HTR-8/SVneo (cell line): ENCODE measurements at places on chromosomes 11 and 22.

DNA sequence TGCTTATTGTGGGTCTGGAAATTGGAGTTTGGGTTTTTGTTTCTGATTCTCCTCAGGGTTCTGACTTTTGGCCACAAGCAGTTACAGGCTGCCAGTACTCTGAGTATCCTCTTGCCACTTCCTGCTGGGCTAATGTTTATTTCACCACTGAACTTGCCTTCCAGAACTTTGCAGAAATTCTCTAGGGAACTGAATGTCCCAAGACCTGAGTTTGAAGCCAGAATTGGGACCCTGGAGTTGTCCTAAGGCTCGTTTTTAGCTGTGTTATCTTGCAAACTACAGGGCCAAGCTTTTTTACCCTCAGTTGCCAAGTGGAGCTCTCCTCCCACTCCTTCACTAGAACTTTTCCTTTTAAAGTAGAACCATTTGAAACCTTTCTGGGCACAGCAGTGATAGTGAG is 89.9 kb downstream of the FAT3 start:
- no peak for DNase-seq

- DNase-seq: peak; percentile 25
These were observed 100.2 kb upstream of the GAL start for GRCh38 chr11:68584097-68584496.

DNA sequence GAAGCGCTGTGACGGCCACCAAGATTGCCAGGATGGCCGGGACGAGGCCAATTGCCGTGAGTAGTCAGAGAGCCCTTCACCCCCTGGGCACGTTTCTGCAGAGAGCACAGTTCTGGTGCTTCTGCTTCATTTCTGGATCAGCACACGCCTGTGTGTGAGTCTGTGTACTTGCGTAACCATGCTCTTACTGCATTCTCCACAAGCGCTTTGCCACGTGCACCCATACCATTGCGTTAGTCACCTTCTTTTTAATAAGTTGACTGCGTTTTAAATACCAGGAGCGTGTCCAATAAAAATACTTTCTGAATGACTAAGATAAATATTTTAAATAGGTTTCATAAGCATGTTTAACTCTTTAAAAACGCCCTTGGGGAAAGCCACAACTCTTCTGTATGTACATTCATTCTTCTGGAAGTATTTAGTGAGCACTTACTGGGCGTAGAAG is 143.0 kb upstream of the SORL1-AS1 start:
- peak; percentile 84 for DNase-seq

DNA sequence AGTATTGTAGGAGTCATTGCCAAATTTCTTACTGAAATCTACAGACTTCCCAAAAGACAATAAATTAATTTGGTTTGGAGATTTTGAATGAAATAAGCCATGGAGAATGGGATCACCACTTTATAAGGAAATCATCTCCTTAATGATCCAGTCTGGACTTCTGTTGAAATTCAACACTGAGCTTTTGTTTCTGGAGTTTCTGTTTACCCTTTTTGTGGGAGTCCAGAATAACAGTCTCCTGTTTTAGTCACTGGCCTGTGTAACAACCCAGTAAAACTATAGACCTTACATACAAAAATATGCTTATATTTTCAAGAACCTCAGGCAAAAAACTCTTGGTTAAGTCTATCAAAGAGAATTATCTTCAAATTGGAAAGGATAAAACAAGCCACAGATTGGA is 321.7 kb upstream of the PLET1 start:
- no peak for DNase-seq

- DNase-seq: no peak
These were observed 225.3 kb downstream of the ADAMTS15 start for GRCh38 chr11:130673698-130674097.

GRCh38 chr11:100903284-100903683 is 216.2 kb downstream of the ARHGAP42 start:
- DNase-seq: no peak

DNA sequence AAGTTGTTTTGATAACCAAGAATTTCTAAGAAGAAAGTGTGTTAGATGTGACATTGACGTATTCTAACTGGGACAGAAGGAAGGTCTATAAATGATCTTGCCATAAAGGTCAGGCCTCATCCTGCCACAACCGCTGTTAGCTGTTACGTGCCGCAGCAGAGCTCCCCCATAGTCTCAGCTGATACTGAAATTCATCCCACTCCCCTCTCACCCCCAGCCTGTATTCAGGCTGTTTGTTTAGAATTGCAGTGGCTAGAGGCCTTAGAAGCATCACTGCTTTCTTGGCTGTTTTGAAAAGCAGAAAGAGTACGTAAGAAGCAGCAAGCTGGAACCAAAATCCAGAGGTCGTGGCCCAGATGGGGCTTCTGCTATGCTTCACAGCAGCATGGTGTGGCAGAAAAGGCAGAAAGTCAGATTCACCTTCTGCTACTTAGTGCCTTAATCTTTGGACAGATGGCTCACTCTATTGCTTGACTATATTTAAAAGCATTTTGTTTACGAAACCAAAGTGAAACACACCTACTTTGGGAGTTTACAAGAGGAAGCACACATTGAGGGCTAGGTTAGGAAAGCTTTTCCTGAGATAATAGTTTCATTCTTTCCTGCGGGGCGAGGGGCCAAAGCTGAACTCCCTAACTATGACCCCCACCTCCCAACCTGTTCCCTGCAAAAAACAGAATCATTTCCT is 950 bp upstream of the LAYN start:
- no peak for DNase-seq

DNA sequence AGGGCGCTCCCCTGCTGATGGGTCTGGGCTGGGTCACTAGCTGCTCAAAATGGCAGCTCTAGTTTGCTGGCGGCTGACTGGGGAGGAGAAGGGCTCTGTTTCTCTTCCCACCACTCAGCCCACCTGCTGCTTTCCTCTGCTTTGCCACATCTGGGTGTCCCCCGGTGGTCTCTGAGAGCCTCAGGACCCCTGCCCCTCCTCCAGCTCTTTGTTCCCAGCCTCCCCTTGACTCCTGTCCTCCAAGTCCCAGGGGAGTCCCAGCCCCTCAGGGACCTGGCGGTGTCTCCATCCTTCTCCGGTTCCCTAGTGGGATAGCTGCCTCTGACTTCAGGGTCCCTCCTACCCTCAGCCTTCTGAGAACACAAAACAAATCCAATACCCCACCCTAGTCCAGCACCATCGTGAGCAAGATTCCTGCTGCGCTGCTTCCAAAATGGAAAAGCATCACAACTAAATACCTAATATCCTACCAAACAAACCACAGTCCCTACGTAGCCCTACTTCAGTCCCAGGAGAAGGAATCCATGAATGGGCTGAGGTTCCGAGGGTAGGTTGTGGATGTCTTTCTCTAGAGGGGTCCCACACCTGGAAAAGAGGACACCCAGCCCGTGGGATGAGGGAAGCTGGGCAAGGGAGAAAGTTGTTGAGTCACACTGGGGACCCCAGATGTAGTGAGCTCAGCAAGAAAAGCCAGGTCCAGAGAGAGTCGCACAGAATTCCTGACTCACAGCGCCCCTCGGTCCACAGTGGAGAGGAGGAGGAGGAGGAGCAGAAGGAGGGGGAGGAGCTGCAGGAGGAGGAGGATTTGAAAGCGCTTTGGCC is 45.0 kb upstream of the NNMT start:
- DNase-seq: no peak

DNA sequence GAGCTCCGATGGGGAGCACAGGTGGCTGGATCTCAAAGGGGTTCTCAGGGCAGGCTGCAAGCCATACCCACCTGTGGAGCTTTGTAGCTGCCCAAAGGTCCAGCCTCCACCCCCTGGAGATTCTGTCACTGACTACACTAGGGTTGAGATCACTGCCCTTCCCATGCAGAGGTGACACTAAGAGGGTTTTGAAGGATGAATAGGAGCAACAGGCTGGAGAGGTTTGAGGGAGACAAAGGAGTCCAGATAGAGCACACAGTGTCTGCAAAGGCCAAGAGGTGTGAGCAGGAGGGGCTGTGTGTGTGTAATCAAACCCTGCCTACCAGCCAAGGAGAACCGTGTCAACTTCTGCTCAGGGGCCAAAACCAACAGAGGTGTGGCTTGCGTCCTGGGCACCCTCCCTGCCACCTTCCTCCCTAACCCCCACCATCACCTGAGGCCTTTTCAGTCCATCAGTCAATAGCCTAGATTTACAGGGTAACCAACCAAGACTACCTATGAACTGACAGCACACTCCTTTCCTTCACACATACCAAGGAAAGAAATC is 43.0 kb upstream of the WNT11 start:
- no peak for DNase-seq

- no peak for DNase-seq
These were observed 107.0 kb upstream of the SESN3 start for GRCh38 chr11:95337972-95338429.

GRCh38 chr22:44661070-44661469 is 40.9 kb upstream of the PRR5 start:
- no peak for DNase-seq

DNA sequence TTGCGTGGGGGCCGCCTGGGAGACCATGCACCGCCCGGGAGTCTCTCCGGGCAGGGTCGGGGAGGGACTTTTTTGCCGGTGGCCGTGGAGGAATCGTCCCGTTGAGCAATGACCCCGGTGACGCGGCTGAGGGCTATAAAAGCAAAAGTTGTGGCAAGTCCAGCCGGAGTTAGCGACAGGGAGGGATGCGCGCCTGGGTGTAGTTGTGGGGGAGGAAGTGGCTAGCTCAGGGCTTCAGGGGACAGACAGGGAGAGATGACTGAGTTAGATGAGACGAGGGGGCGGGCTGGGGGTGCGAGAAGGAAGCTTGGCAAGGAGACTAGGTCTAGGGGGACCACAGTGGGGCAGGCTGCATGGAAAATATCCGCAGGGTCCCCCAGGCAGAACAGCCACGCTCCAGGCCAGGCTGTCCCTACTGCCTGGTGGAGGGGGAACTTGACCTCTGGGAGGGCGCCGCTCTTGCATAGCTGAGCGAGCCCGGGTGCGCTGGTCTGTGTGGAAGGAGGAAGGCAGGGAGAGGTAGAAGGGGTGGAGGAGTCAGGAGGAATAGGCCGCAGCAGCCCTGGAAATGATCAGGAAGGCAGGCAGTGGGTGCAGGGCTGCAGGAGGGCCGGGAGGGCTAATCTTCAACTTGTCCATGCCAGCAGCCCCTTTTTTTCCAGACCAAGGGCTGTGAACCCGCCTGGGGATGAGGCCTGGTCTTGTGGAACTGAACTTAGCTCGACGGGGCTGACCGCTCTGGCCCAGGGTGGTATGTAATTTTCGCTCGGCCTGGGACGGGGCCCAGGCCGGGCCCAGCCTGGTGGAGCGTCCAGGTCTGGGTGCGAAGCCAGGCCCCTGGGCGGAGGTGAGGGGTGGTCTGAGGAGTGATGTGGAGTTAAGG is at the start of gene NEAT1:
NEAT1 (plus strand) TSS at position 166 of the 883 bp plus-strand sequence.
- peak; percentile 63 for DNase-seq

GRCh38 chr11:110079726-110080125 is 13.5 kb upstream of the ZC3H12C start:
- no peak for DNase-seq

GRCh38 chr11:2934021-2934550 is 4.9 kb upstream of the PHLDA2 start:
- DNase-seq: no peak

- no peak for DNase-seq
These were observed 3.0 kb downstream of the ASCL2 start for GRCh38 chr11:2267306-2267850.

DNA sequence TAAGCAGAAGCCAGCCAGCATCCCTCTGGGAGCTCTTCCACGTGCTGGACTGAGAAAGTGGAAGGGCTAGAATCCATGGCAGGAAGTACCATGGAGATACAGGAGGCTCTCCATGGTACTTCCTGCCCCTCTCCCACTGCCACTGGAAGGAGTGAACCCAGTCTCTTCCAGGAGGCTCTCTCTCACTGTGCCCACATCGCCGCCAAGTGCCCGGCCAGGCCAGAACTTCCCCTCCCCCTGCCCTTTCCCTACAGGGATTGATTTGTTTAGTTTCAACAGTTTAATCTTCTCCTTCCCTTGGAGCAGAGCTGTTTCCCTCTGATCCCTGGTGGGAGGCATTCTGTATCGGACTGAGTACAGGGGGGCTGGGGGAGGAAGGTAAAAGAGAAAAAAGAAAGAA is 133.6 kb downstream of the DSCAML1 start:
- no peak for DNase-seq

DNA sequence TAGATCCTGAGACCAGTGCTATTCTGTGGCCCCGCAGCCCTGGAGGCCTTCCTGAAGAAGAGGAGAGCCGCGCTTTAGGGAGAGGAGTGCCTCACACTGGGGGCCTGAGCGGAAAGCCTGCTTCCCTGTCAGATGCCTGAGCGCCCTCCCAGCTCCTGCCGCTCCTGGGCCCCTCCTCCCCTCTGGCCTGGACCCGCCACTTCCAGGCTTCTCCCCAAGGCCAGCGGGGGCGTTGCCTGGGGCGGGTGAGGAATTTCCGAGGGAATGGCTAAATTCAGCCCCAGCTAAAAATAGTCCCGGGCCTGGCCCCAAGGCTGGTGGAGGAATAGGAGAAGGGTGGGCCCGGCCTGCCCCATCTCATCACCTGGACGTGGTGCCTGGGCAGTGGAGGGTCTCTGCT is 15.4 kb downstream of the ARHGEF17 start:
- DNase-seq: peak; percentile 74

DNA sequence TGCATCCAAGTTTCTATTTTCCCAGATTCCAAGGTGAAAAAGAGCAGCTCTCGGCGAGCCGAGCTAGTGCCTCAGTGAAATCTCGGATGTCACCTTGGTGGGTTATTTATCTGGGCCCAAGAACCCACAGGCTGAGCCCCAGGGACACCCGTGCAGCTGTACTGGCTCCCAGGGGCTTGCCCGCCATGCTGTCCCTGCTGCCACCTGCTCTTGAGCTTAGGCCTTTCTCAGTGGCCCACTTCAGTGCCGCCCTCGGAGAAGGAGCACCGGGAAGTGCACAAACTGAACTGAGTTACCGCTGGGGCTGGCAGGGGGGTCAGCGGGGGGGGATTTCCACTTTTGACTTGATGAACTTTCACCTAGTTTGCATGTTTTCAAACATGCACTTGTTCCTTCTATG is 27.9 kb downstream of the CPT1A start:
- no peak for DNase-seq

- DNase-seq: no peak
These were observed 12.8 kb upstream of the CAVIN3 start for GRCh38 chr11:6333095-6333494.

DNA sequence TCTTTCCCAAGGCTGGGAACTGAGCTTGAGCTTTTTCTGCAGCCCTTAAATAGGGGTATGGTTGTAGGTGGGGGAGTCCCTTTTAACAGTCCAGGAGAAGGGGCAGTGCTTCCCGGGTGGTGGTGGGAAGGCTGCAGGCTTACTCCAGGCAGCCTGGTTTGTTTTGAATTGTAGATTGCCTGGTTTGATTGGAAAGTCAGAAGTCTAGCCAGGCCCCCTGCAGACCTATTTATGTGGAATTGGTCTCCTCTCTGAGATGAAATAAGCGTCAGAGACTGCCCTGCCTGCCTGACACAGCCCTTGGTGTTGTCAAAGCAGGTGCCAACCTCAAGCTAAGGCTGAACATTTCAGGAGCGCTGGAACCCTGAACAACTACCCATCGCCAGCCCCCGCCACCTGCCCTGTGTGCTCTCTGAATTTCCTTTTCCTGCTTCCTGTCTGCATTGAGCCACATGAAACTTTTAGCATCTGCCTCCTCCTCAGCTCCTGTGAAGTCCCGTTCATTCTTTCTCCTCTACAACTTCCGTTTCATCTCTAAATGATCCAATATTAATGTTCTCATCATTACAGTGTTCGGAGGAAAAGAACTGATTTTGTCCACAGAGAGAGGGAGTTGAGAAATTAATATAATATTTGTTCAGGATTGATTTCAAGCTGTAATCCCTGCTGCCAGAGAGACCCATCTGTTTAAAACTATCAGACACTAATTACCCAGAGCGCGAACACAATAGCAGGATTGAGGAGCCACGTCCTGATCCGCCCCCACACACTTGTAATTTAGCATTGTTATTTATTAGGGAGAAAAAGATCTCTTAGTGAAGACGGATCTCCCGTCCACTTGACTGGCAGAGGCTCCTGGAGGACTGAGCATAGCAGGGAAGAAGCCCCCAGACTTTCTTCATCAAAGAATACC is 136.5 kb downstream of the TRIM29 start:
- no peak for DNase-seq
